Right ventricle myocardium inferior (tissue), 1 donor: ENCODE measurements at places on chromosomes 11 and 22. TPM values are rescaled to one million over a fixed set of nuclear protein-coding genes. Genes with fewer than 3 reads are reported as not detected.

DNA sequence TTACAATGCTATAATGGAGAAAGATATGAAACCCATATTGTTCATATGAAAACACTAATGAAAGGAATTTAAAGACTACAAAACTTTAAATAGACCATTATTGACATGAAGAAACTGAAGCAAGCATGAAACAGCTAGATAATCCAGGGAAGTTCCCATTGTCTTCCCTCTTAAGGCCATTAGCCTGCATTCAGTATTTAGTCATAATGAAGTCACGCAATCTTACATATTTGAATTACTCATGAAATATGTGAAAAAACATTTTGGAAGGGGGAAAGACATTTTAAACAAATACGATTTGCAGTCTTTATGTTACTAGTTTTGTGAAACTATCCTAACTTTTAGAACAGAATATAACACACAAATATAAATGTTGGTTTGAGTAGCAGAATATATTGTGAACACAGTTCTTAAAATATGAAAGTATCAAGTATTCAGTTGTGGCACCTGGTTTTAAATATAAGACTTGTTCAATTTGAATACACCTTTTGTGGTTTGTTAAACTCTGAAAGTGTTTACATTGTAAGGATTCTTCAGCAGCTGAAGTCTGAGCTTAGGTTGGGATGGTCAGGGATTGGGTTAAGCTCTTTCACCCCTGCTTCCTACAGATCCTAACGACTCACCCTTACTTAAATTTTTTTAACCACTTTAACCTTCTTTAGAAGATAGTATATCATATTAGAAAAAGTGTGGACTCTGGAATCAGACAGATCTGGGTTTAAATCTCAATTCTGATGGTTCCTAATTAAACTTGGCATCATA lies 500.3 kb upstream of the TENM4 start:
- DNase-seq, result no peak

The BDNF gene
- total RNA-seq, result 2.9 TPM

The RBM14 gene
- 30.1 TPM for total RNA-seq

- DNase-seq, result no peak
Measured at GRCh38 chr11:10247011-10247410, 47.0 kb downstream of the SBF2 start.

DNA sequence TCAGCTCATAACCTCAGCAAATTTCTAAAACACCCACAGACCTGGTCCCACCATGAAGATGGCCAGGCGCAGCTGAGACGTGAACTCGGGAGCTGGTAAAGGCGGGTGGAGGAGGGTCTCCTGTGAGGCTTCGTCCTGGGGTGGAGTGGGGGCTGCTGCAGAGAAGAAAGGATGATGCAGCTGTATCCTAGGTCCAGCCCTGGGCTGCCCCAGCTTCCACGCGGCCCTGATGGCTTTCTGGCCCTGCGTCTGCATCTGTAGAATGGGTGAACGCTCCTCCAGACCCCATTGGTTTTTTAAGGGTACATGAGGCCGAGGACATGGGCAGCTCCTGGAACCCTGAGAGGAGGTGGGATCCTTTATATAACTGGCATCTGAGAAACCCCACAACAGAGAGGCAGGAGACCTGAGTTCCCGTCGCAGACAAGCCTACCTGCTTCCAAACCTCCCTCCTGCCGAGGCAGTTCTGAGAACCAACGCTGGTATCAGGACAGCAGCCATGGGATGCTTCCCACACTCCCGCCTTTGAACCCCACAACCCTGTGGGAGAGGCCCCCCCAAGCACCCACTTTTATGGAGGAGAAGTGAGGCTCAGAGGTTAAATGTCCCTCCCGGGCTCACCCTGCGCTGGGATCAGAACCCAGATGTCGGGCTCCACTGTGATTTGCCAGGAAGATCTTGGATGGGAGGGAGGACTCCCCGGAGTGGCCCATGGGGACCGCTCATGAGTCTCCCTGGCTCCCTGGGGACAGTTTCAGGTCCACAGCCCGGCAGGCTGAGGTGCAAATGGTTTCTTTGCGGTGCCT lies 55.2 kb upstream of the FGF3 start:
- no peak for DNase-seq

DNA sequence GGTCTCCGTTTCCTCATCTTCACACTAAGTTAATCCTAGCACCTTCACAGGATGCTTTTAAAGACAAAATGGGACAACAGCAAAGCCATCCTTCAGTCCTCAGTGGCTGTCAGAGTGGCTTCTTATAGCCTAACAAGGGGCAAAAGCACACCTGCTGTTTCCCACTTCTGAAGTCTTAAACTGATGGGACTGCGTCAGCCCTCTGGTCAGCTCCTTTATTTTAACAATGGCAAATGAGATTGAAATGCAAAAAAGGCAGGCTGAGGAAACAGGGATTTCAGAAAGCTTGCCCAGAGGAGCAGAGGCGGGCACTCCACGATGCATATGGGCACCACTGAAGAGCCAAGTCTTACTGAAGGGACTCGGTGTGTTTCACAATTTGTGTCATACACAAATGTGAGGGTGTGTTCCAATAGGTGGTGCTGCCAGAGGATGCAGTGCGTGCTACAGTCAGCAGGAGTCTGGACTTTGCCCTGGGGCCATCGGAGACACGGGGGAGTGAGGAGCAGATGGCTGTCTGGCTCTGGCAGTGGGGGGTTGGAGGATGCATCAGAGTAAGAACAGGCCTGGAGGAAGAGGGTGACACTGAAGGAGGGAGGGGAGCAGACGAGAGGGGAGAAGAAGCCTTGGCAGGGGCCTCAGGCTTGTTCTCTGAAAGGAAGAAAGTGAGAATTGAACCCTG lies 47.3 kb downstream of the TENM4 start:
- no peak for DNase-seq

DNA sequence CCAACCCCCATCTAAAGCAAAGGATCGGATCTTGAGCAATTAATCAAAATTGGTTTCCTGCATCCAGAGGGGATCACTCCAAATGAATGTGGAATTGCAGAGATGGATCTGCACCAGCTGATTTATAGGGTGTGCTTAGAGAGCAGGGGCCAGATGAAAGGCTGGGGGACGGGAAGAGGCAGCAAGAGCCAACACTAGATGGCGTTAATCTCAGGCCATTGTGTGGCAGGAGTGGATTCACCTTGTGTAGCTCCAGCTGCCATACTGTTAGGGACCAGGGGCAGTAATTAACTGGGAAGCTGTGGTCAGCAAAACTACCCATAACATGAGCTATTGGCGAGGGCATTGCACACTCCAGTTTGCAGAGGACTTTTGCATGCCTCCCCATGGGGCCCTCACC lies 35.6 kb downstream of the SERPINH1 start:
- DNase-seq, result no peak

- no peak for DNase-seq
Measured at GRCh38 chr11:11691296-11692151, 69.7 kb upstream of the GALNT18 start.

The SMIM35 gene
- total RNA-seq, result not detected

The KRTAP5-7 gene
- total RNA-seq, result not detected

The MOV10L1 gene
- total RNA-seq, result not detected

The LRFN4 gene
- total RNA-seq, result 24.7 TPM

DNA sequence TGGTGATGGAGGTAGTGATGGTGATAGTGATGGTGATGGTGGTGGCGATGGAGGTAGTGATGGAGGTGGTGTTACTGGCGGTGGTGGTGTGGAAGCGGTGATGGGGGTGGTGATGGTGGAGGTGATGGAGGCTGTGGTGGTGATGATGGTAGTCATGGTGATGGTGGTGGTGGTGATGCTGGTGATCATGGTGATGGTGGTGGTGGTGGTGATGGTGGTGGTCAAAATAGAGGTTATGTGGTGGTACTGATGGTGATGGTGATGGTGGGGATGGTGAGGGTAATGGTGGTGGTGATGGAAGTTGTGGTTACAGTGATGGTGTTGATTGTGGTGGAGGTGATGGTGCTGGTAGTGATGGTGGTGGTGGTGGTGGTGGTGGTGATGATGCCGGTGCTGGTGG lies 199.2 kb downstream of the IGLL1 start:
- DNase-seq, result no peak

DNA sequence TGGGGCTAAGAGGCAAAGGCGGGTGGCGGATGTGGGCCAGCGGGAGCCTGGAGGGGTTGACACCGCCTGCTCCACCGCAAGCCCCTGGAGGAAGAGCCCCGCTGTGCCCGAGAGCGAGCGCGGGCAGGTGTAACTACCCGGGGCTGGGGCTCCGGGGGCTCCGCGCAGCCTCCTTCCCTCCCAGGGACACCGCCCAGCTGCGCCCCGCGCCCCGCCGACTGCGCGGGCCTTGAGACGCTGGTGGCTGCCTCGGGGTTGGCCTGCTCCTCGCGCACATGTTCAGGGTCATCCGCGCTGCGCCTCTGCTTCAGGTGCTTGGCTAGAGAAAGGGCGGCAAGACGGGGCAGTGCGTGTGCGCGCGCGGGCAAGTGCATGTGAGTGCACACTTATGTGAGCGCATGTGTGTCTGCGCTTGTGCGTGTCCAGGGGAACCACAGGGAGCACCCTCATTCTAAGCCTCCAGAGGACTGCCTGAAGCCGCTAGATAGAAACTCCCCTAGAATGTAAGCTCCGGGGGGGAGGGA lies 197.5 kb upstream of the TMEM45B start:
- no peak for DNase-seq

GRCh38 chr22:26436903-26437515 lies 7.9 kb downstream of the ASPHD2 start:
- DNase-seq, result no peak

- no peak for DNase-seq
Measured at GRCh38 chr11:93169950-93170561, 27.7 kb downstream of the SLC36A4 start.

- DNase-seq, result no peak
Measured at GRCh38 chr22:23565915-23566704, 14.0 kb downstream of the IGLL1 start.

DNA sequence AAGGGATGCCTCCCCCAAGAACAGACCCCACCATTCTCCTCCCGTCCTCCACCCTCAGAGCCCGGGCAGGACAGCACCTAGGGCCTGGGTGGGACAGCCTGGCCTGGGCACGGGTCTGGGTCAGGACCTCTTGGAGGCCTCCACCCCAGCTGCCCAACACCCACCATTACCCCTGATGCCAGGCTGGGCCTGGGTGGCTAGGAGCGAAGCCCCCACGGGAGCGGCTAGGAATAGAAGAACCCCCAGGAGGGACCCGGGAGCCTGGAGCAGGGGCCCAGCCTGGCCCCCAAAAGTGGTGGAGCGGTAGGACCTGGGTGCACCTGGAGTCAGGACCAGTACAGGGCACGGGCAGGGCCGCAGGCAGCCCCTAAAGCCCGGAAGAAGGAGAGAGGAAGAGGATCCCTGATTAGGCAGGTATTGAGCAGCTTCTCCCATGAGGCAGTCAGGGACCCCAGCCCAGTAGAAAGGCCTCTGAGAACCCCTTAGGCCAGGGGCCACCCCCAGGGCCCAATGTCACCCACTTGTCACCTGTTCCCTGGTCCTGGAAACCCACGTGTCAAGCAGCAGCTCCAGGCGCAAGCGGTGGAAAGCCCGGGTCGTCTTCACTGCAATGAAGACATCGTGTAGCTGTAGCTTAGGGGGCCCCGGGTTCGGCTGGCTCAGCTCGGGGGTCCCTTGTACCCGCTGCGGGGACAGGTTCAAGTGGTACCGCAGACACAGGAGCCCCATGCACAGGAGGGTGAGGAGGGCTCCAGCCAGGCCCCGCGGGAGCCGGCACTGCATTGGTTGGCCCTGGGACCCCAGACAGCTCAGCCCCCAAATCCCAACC lies 575 bp downstream of the MFNG start:
- no peak for DNase-seq

- no peak for DNase-seq
Measured at GRCh38 chr11:15671216-15671615, 556.5 kb downstream of the INSC start.

The APOL1 gene
- total RNA-seq, result 22.1 TPM

The BTBD18 gene
- total RNA-seq, result not detected

- DNase-seq, result no peak
Measured at GRCh38 chr11:109747839-109748238, 325.8 kb downstream of the C11orf87 start.

- DNase-seq, result no peak
Measured at GRCh38 chr11:5703741-5704536, 14.3 kb downstream of the TRIM22 start.

DNA sequence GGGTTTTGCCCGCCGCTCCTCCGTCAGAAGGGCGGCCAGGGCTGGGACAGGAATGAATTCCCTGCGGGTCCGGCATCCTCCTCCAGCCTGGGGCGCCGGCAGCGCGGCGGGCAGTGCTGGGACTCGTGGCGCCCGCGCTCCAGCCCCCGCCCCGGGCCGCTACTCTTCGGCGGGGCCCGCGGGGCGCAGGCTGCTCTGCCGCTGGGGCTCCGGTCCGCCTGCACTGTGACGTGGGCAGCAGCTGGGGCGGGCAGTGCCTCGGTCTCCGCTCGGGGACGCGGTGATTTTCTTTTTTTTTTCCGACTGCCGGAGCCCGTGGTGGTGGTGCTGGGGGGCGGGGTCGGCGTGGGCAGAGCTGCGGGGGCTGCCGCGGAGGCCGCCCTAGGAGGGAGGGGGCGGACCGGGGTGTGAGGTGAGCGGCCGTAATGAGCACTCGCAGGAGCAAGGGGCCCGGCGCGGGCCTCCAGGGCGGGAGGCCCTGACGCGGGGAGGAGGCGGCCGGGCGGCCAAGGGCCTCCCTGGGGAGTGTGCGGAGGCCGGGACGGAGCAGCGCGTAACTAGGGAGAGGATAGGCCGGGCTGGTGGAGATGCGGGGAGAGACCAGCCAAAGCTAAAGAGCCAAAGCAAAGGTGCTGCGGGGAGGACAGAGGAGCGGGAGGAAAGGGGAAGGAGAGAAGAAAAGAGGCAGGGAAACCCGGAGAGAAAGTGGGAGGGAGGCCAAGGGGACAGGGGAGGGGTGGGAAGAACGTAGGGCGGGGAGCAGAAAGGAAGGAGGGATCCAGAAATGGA lies 73.3 kb upstream of the ZBED5 start:
- DNase-seq, result peak; percentile 88

The ADAMTS15 gene
- 45.6 TPM for total RNA-seq

GRCh38 chr11:68349461-68350249 lies 37.3 kb downstream of the LRP5 start:
- DNase-seq, result no peak

DNA sequence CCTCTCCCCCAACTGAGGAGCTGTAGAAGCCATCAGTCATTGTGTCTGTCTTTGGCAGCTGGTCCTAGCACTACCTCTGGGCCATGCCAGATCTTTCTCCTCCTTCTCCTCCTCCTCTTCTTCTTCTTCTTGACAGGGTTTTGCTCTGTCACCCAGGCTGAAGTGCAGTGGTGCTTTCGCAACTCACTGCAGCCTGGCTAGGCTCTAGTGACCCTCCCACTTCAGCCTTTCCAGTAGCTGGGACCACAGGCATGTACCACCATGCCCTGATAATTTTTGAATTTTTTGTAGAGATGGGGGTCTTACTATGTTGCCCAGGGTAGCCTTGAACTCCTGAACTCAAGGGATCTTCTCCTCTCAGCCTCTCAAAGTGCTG lies 50.1 kb upstream of the SHANK2 start:
- DNase-seq, result no peak

- no peak for DNase-seq
Measured at GRCh38 chr11:11464555-11464954, 111.5 kb upstream of the CSNK2A3 start.

DNA sequence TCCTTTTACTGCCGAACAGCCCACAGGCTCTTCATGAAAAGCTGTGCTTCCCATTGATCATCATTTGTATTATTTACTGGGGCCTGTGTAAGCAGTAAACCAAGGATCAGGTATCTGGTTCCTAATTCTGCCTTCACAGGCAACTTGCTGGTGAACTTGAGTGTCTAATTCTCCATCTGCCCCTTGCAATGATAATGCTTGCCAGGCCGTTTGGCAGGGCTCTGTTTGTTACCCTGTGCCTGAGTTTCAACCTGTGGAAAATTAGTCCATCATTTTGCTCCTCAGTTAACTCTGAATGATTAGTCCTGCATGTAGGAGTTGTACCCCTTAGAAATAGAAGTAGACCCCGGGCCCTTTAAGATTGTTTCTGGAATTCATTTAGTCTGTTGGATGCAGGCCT lies 298.4 kb upstream of the CADM1 start:
- DNase-seq, result no peak

The TEX54 gene
- total RNA-seq, result not detected
